GM23248 (cell line): ENCODE measurements at places on chromosomes 4 and X.

DNA sequence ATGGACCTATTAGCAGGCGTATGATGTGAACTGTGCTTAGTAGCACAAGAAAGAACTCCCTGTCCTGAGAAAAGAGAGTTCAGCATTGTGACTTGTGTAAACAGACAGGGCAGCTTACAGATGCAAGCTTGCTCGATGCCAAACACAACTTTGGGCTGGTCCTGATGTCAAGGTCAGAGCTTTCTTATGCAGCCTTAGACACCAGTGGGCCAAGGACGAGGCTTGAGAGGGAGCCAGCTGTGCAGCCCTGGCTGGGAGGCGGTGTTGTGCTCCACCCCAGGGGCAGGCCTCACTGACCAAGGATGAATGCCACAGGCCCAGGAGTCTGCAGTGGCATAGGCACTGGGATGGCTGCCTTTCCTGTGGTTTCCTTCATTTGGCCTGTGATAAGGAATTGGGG, 35.4 kb downstream of the JADE1 start:
- no peaks in the 10 kb centered on the region for H3K27me3 ChIP-seq
- H3K27ac ChIP-seq = no peak overlapping the region
- H3K4me3 ChIP-seq = no peak overlapping the region
- no peak for DNase-seq
- peaks cover 65% of the 10 kb centered on the region for H3K36me3 ChIP-seq

GRCh38 chr4:140736669-140737343, 19.4 kb downstream of the TBC1D9 start:
- peak; percentile 10 for DNase-seq
- H3K4me3 ChIP-seq = no peak overlapping the region
- H3K36me3 ChIP-seq = no peaks in the 10 kb centered on the region
- H3K27ac ChIP-seq = no peak overlapping the region

- H3K27ac ChIP-seq = no peak overlapping the region
- H3K4me1 ChIP-seq = no peaks in the 10 kb centered on the region
- H3K27me3 ChIP-seq = no peaks in the 10 kb centered on the region; the same call in 1 of the 2 replicates
- no peaks in the 10 kb centered on the region for H3K36me3 ChIP-seq
- no peak overlapping the region for H3K4me3 ChIP-seq
Observed at GRCh38 chrX:37813570-37813969, 33.7 kb downstream of the CYBB start.

DNA sequence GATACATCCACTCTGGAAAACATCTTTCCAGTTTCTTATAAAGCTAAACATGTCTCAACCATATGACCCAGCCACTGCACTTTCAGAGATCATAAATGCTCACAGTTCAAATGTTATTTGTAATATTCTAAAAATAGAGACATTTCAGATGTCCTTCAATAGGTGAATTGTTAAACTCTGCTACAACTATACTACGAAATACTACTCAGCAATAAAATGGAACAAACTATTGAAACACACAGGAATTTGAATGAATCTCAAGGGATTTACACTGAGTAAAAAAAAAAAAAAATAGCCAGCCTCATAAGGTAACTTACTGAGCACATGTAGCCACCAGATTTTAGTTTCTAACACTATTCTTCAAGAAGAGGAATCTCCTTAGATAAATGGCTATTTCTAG, 253.9 kb downstream of the PCDH18 start:
- H3K36me3 ChIP-seq = no peaks in the 10 kb centered on the region
- no peak overlapping the region for H3K4me3 ChIP-seq
- peaks cover 28% of the 10 kb centered on the region for H3K4me1 ChIP-seq
- no peak overlapping the region for H3K27ac ChIP-seq
- H3K27me3 ChIP-seq = no peaks in the 10 kb centered on the region
- DNase-seq = no peak

GRCh38 chrX:110268395-110268794, 49.5 kb downstream of the AMMECR1 start:
- peaks cover 20% of the 10 kb centered on the region for H3K4me1 ChIP-seq
- no peaks in the 10 kb centered on the region for H3K36me3 ChIP-seq
- no peak for DNase-seq
- H3K27ac ChIP-seq = peak overlapping the region; percentile 35; the same call in 1 of the 2 replicates
- no peaks in the 10 kb centered on the region for H3K27me3 ChIP-seq

DNA sequence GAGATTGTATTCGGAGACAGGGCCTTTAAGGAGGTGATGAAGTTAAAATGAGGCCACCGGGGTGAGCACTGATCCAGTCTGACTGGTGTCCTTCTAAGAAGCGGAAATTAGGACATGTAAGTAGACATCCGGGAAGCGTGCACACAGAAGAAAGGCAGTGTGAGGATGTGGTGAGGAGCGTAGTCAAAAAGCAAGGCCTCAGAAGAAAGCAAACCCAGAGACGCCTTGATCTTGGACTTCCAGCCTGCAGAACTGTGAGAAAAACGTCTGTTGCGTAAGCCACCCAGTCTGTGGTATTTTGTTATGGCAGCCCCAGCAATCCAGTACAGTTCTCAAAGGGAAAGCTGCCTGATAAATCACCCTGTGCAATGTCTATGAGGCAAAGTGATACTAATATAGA, 153.5 kb downstream of the KCNIP4 start:
- H3K36me3 ChIP-seq = no peaks in the 10 kb centered on the region
- H3K27me3 ChIP-seq = no peaks in the 10 kb centered on the region
- peaks cover 23% of the 10 kb centered on the region for H3K4me1 ChIP-seq
- DNase-seq = peak; percentile 42
- H3K4me3 ChIP-seq = no peak overlapping the region

DNA sequence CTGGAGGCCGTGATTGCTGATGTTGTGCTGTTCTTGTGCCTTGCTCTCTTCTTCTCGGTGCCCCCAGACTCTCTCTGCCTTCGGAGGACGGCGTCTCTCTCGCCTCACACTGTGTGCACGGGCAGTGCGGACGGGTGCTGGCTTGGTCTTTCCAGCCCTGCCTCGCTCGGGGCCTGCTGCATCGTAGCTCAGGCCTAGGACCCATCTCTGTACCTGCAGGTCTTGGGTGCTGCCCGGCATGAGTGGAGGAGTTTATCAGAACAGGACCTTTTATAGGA, 18.2 kb downstream of the RGS12 start:
- DNase-seq = no peak
- no peaks in the 10 kb centered on the region for H3K4me1 ChIP-seq
- H3K27ac ChIP-seq = no peak overlapping the region
- H3K4me3 ChIP-seq = no peak overlapping the region
- no peaks in the 10 kb centered on the region for H3K36me3 ChIP-seq

DNA sequence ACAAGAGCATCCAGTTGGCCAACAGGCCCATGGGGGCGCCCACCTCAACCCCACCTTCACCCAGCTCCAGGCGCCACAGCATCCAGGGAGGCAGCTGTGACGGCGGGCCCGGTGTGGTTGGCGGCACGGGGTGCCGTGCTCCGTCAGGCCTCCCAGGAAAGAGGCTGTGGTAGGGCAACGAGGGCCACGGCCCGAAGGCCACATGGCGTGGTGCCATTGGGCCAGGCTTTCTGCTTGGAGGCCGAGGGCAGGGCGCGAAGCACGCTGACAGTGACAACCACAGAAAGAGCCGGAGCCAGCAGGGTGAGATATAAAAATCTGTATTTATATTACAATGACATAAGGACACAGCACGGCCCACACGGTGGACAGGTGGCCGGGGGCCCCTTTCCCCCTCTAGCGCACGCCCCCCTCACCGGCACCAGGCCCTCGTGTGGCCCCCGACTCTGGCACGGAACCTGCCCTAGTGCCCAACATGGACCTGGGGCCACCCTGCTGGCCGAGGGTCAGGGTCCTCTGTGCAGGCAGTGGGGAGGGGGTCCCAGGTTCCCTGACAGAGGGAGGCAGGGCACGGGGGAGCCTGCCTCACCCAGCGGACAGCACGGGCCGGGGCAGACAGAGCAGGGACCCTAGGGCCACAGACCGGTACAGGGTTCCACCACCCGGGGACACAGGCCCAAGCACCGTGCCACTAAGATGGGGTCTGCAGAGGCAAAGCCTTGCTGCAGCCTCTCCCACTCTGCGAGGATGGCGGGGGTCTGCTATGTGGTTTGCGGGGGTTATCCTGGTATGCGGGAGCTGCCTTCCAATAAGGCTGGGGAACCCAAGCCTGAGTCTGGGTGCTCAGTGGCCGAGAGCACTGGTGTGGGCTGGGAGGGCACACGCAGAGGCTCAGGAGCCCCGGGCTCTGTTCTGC, 5.5 kb upstream of the HAUS3 start:
- H3K4me1 ChIP-seq = no peaks in the 10 kb centered on the region
- H3K36me3 ChIP-seq = no peaks in the 10 kb centered on the region; the same call in 1 of the 2 replicates
- H3K27me3 ChIP-seq = no peaks in the 10 kb centered on the region
- no peak for DNase-seq
- no peak overlapping the region for H3K4me3 ChIP-seq

DNA sequence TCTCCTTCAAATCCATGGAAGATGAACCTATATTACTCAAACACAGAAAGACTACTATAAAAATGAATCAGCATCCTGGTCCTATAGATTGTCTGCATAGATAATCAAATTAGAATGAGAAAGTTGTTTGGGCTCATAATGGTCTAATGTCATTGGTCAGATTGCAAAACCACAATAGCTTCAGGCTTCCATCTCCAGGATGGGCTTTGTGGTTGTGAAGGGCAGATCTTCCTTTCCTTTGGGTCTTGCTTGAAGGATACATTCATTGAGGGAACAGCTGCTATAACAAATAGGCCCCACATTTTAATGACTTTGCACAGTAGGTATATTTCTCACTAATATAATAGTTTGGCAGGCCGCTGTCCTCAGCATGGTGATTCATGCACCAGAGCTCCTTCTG, 94.3 kb downstream of the REPS2 start:
- H3K27ac ChIP-seq = no peak overlapping the region
- peaks cover 10% of the 10 kb centered on the region; the same call in 1 of the 2 replicates for H3K4me1 ChIP-seq
- H3K36me3 ChIP-seq = no peaks in the 10 kb centered on the region
- H3K27me3 ChIP-seq = no peaks in the 10 kb centered on the region
- no peak for DNase-seq
